ENCODE measurements at places on chromosomes 16 and 17.

DNA sequence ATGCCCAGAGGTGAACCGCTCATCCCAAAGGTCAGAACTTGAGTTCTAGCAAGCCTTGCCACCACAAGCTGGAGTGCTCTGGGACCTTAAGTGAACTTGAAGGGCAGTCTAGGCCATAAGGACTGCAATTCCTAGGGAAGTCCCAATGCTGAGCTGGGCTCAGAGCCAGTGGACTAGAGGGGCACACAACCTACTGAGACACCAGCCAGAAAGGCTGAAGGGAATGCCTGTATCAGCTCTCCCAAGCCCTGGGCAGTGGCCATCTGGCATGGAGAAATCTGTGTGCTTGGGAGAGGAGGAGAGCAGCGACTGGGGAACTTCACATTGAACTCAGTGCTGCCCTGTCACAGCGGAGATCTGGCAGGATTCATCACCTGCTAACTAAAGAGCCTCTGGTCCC lies 201.3 kb downstream of the CEP112 start:
- DNase-seq: no peak

GRCh38 chr17:9402590-9403199 lies 172.9 kb downstream of the STX8 start:
- DNase-seq: peak; percentile 56

GRCh38 chr17:64778240-64779097 lies 116.4 kb upstream of the SMURF2 start:
- peak; percentile 55 for DNase-seq

DNA sequence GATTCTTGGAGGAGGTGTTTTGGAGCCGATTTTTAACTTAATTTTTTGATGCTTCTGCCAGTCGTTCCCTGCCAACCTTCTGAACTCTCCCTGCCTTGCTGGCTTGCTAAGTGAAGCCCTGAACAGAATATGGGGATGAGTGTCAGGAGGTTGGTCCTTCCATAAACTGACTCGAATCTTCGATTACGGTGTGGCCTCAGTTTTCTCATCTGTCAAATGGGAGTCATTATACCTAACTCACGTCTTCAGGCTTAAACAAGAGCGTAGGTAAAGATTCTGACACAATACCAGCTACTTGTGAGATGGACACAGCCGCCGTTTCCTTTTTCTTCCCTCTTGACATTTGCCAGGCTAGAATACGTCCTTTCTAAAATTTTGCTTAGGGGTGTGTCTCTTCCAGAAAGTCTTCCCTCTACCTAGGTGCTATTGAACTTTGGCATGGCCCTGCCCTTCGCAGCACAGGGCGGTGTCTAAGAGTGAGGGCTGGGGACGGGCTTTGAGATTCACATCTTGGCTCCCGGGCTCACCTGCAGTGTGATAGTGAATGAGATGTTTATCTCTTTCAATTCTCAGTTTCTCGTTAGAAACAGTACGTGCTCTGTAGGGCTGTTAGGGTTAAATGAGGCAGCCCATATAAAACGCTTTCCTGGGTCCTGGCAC lies 190.6 kb upstream of the SDK2 start:
- no peak for DNase-seq

- DNase-seq: no peak
Measured at GRCh38 chr16:50988441-50988840, 162.6 kb downstream of the SALL1 start.

DNA sequence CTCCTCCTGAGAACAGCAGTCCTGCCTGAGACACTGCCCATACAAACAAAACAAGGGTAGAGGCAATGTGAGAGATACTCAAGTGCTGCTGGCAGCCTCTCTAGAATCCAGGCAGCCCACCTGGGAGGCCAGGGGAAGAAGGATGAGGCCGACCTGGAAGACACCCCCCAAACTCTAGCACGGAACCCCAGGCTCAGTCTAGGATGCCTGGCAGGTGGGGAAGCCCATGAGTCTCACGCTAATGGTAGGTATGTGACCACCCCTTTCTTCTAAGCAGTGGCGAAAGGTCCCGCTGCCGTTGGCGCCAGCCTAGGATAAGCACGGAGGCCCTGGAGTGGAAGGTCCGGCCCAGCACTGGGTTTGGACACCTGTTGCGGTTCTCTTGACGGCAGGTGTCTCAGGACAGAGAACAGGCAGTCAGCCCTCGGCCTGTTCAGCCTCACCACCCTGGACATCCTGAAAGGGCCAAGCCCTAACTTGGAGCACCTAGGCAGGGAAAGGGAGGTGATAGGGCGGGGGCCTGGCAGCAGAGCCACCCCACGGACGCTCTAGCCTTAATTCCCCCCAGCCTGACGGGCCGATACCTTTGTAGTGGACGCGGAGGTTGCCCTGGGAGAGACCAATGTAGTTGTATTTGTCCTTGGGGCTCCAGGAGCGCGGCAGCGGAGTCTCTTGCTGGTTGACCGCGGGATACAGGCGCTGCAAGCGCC lies 487 bp downstream of the RANBP10 start:
- peak; percentile 23 for DNase-seq

DNA sequence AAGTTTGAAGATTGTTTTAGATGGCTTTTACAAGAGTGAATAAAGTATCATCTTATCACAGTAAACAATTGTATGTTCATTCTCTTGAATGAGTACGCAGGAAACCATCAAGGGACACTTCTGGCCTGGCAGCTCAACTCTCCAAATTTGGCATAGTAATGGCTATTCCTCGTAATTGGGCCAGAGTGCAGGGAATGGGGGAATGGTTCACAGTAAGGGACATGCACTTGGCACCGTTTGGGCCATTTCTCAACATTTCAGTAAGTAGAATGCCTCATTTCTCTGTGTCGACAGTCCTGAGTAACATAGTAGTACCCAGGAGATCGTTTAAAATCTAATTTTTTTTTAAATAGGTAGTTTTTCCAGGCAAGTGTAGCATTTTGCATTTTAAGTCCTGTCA lies 309.6 kb downstream of the KCNJ2 start:
- no peak for DNase-seq

DNA sequence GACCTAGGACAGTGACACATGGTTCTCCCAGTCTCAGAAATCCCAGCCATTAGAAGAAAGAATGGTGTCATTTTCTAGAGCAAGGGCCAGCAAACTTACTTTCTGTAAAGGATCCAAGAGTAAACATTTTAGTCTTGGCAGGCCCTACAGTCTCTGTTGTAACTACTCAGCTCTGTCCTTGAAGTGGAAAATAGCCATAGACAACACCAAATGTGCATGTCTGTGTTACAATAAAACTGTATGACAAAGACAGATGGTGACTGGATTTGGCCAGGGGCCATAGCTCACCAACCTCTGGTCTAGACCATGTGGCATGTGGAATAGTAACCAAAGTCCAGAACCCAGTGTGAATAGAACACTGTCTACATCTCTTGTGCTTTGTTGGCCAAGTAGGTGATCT lies 286.5 kb downstream of the HS3ST4 start:
- DNase-seq: no peak

GRCh38 chr16:77986011-77986740 lies 36.2 kb upstream of the CLEC3A start:
- no peak for DNase-seq

DNA sequence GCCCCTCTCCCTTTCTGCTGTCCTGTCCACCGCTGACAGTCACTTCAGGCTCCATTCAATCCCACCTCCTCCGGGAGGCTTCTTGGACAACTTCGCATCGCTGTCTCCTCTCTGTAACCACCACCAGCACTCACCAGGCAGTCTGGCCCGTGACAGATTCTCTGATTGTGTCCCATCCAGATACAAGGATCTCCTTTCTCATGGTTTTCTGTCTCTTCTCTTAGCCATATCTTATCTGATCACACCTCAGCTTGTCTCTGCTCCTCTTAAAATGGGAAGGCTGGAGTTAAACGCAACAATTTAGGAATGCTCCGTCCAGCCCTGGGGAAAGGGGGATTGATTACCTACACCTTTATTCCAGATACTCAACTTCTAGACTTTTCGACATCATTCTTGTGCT lies 56.9 kb upstream of the ARHGAP44 start:
- DNase-seq: no peak

- no peak for DNase-seq
Measured at GRCh38 chr16:49632795-49633184, 223.1 kb downstream of the ZNF423 start.

DNA sequence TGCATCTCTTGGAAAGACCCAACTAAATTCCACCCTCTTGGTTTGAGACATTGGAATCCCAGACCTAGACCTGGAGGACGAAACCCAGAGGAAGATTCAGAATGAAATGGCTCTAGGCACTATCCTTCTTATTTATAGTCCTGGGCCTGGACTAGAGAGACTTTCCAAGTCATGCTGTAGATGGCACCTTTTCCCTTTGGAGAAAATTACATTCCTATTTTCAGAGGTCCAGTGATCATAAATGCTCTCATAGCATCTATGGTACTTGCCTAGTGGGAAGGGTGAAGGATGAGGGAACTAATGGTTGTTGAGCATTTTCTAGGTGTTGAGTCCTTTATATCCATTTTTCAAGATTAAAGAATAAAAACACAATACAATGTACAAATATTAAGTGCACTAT lies 37.1 kb downstream of the SPACA3 start:
- DNase-seq: no peak

- no peak for DNase-seq
Measured at GRCh38 chr17:48640858-48641180, 14.7 kb upstream of the HOXB9 start.

DNA sequence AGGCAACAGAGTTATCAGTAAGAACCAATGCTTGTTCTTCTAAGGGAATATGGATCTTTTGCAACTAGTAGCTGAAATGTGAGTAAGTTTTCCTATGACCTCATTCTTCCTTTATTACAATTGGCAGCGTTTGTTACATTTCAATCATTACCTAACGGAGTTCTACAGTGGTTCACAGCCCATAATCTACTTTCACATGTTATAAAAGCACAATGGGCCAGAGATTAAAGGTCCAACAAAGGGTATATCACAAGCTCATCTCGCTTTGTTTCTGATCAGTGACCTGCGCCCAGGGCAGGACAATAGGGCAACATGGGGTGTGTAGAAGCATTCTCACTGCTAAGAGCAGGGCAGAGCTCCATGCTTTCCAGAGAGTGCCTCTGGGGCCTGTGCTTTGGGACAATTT lies 279.9 kb upstream of the DYNLRB2 start:
- DNase-seq: no peak

- peak; percentile 41 for DNase-seq
Measured at GRCh38 chr16:22670551-22671041, 143.4 kb upstream of the HS3ST2 start.

GRCh38 chr16:1990351-1991134 lies 773 bp downstream of the SYNGR3 start:
- DNase-seq: peak; percentile 70

GRCh38 chr16:55444754-55445485 lies 34.1 kb upstream of the MMP2 start:
- DNase-seq: no peak

DNA sequence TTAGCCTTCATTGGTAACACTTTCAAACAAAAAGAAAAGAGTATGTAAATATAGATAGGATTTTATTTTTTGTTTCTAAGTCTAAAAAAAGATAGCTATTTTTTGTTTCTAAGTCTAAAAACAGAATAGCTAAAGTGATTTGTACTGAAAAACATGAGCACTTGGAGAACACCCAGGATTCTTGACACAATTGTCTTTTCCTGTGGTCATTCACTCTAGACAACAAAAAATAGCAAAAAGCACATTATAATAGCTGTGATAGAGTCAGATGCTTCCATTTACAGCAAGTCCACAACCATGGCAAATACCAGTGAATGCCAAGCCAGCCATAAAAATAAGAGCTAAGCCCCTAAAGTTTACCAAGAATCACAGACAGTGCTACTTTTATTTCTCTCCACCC lies 36.7 kb downstream of the SKAP1 start:
- no peak for DNase-seq

- peak; percentile 25 for DNase-seq
Measured at GRCh38 chr17:10727192-10727591, 2.6 kb downstream of the TMEM220 start.

DNA sequence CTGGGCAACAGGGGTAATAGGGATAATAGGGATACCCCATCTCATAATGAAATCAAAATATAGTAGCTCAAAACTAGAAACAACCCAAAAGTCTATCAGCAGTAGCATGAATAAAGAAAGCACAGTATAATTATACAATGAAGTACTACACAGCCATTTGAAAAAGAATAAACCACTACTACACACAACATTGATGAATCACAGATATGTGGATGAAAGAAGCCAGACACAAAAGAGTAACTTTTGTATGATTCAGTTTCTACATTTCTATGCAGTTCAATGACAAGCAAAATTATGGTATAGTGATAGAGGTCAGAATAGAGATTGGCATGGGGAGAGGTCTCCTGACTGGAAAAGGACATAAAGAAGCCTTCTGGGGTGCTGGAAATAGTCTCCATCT lies 2.8 kb upstream of the HOXB13 start:
- DNase-seq: no peak

DNA sequence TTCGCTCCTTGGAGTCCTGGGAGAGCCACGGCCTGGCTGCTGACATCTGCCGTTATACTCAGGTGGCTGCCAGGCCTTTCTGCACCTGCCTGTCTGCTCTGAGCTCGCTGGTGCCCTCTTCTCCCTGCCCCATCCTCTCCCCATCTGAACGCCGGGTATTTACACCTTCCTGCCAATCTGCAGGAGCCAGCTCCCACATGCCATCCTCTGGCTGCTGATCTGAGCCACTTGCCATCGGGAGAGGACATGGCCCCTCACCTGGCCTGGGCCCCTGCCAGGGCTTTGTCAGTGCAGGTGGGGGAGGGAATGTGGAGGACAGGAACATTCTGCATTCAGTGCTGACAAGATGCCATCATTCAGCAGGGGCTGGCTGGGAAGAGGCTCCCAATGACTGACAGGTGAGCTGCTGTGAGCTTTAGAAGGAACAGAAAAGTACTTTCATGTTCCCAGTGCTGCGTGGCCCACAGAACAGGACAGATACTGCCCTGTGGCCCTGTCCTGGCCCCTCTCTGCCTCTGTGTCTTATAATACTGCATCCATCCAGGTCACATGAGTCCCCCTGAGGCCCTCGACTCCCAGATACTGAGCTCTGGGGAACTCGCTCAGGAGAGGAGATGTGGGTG lies 96.3 kb upstream of the ZNF469 start:
- DNase-seq: no peak

- no peak for DNase-seq
Measured at GRCh38 chr16:8585857-8586256, 4.5 kb downstream of the TMEM114 start.

DNA sequence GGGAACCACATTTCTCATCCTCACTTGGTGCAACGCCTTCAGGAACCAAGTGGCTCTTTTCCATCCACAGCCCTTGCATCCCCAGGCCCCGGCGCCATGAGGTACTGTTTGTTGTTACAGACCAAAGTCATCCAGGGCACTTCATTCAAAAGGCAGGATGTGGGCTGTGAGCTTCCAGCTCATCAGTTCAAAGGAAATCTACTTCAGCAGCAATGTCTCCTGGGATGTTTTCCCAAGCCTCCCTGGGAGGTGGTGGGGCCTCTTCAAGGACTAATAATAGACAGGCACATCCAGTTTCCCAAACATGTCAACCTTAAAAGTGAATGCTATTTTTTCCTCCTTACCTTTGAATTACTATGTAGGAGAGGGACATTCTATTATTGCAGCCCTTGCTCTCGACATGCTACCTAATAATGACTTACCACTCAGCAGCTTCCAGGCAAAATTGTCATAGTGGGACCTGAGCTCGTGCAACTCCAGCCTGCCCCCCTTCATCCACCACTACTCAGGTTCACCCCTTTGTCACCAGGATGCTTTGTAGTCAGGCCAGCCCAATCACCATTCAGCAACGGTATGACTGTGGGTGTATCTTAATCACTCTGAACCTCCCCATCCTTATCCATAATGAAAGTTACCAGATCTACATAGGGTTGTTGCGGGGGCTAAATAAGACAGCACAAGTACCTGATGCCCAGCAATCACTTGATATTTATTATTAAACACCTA lies 1.7 kb upstream of the PRKCB start:
- peak; percentile 56 for DNase-seq

Measured in activated CD4-positive, alpha-beta T cell treated with anti-CD3 and anti-CD28 coated beads for 36 hours (primary cell).